ENCODE measurements at places on chromosomes 4 and X. TPM values are rescaled to one million over a fixed set of nuclear protein-coding genes. Genes with fewer than 3 reads are reported as not detected.

Gene CLDN34
- not detected for total RNA-seq

GRCh38 chr4:88276952-88277710 is 7.2 kb downstream of the PPM1K start:
- DNase-seq = no peak

Gene NAP1L2
- 10.7 TPM for total RNA-seq

- no peak for DNase-seq
These were observed 83.8 kb upstream of the BOD1L1 start for GRCh38 chr4:13711233-13711785.

DNA sequence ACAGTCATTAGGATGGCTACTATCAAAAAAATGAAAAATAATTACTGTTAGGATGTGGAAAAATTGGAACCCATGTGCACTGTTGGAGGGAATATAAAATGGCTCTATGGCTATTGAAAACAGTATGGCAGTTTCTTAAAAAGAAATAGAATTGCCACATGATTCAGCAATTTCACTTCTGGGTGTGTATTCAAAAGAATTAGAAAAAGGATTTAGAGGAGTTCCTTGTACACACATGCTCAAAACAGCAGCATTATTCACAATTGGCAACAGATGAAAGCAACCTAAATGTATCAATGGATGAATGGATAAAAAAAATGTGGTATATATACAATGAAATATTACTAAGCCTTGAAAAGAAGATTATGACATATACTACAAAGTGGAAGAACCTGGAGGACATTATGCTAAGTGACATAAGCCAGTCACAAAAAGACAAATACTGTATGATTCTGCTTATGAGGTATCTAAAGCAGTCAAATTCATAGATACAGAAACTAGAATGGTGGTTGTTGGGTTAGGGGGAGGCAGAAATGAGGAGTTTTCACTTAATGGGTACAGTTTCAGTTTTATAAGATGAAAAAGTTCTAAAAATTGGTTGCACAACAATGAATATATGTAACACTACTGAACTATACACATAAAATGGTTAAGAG is 123.2 kb downstream of the ELOVL6 start:
- DNase-seq = no peak

Gene L1CAM
- 1.5 TPM for total RNA-seq

GRCh38 chr4:59037812-59038211 is 1927.6 kb upstream of the IGFBP7 start:
- no peak for DNase-seq

- DNase-seq = no peak
These were observed 2.4 kb downstream of the OTUD4 start for GRCh38 chr4:145177906-145178538.

GRCh38 chrX:102654696-102655095 is 3.4 kb downstream of the GPRASP1 start:
- no peak for DNase-seq

- no peak for DNase-seq
These were observed 168.7 kb downstream of the GASK1B start for GRCh38 chr4:158004101-158004500.

Gene FDCSP
- not detected for total RNA-seq

Gene SOWAHB
- 0.08 TPM for total RNA-seq

DNA sequence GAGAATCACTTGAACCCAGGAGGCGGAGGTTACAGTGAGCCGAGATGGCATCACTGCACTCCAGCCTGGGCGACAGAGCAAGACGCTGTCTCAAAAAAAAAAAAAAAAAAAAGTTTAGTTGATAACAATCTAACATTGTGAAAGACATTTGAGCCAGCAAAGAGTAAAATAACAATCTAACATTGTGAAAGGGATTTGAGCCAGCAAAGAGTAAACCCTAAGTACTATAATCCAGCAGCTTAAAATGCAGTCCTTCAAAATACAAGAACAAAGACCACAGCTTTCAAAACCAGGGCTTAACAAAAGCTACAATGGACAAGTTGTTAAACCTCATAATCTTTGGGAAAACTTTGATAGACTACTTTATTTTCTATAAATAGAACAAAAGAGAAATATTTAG is 16.9 kb downstream of the MFAP3L start:
- DNase-seq = no peak

GRCh38 chrX:97234471-97235081 is 350.9 kb downstream of the RPA4 start:
- no peak for DNase-seq

DNA sequence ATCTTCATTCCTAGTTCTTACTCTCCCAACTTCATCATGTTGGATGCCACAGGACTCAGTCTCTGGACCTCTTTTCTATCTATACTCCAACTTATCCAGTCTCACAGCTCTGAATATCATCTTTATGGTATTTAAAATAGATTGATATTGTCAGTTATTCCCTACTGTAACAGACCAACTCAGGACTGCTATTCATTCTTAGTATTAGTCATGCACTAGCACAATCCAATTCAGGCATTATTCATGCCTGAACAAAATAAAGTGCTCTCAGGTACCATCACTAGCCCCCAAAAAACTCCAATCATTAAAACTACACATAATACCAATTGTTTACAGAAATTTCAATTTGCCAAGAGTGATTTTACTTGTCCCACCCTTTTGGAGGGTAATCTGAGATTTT is 37.7 kb downstream of the FRYL start:
- DNase-seq = no peak

GRCh38 chr4:155411546-155411945 is 34.8 kb upstream of the MAP9 start:
- no peak for DNase-seq

GRCh38 chrX:150092549-150092948 is 154.3 kb upstream of the EOLA2 start:
- no peak for DNase-seq

GRCh38 chr4:149988087-149988410 is 90.2 kb upstream of the DCLK2 start:
- DNase-seq = no peak
